Uterus (tissue), 4 donors: ENCODE measurements at places on chromosomes 6 and 20.

GRCh38 chr20:37579106-37579505, 51.4 kb upstream of the BLCAP start:
- DNase-seq: no peak

- DNase-seq: no peak
Observed at GRCh38 chr20:13322621-13323020, 101.5 kb downstream of the ISM1 start.

DNA sequence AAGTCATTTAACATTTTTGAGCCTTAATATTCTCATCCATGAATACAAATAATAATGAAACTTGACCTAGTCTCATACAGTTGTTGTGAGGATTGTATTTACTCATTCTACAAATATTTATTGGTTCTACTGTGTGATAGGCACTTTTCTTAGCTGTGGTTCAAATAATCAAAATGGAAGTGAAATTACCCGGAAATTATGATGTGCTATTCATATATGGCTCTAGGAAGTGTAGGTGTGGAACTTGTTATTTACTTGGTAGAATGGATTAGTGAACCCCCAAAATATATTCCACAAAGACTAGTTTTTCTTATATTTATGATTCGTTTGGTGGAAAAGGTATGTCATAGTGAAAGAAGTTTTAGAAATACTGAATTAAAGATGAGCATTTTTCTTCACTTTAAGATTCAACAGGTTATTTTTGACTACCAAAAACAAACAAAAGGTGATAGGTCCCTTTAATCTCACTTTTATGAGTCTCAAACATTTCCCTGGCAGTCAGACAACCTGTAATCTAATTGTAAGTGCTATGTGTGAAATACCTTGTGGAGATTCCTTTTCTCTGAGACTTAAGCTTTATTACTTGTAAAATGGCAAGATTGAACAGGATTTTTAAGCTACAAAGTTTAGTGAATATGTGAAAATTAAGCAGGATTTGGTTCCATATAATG, 77.8 kb downstream of the STXBP5 start:
- no peak for DNase-seq

DNA sequence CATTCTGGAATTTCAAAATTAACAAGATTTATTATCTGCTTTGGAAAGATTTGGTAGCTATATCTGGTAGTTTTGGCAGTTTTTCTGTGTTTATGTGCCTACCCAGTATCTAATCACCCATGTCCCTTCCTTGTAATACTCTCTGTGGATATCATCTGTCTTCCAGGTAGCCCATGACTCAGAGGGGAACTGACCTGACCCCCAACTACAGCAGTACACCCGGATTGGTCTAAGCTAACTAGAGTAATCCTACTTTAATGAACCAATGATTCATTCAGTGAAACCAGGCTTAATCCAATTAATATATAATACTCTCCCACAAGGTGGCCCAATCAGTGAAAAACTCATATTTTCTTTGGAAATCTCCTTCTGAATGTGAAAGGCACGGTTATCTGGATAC, 295.3 kb upstream of the SULF2 start:
- DNase-seq: no peak

DNA sequence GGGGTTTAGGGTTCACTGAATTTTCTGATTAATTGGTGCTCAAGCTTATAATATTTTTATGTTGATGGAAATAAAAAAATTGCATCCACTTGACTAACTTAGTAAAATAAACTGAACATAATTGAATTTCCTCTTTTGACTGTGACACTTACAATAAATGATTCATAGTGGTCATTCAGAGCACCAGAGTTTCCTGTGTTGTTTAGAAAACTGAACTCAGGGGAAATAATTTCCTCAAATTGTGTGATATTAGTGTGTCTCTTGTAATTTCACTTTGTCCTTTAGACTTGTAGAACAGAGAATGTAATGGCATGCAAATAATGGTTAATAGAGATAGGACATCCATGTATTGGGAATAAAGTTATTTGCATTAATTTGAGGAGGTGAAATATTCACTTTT, 319.7 kb upstream of the MAN1A1 start:
- no peak for DNase-seq
